Skeletal muscle cell (primary cell): ENCODE measurements at places on chromosomes 6 and 20.

DNA sequence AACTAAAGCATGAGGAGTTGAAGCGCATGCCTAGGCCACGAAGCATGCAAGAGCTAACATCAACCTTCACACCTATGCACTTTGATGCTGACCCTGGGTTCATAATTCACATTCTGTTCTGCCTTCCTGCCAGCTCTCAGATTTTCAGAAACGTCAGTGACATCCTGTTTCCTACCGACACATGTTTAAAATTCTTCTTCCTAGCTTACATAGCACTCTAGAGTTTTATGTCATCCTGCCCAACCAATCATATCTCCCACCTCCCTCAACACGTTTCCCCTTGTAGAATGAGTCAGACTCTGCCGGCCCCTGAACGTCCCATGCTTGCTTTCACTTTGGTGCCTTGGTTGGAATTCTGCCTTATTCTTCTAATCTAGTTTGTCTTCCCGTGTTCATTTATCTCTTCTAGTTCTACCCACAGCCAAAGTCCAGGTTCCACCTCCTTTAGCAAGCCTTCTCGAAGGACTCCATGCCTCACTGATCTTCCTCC, 97.2 kb upstream of the MAP7 start:
- peak; percentile 71 for DNase-seq

DNA sequence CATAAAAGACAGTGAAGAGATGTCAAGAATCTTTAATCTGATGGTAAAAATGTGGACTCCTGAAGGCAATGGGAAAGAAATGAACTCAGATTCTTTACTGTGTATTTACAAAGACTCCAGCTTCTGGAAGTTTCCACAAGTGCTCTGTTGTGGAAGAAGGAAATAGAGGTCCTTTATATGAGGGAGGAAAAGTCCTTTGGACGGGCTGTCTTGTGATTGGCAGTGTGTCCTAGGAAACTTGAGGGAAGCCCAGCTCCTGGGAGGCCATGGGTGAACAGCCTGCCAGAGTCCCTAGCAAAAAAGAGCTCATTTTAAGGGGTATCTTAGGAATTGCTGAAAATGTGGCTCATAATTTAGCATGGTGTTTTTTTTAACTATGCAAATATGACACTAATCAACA, 92.0 kb downstream of the RNASET2 start:
- DNase-seq = no peak

DNA sequence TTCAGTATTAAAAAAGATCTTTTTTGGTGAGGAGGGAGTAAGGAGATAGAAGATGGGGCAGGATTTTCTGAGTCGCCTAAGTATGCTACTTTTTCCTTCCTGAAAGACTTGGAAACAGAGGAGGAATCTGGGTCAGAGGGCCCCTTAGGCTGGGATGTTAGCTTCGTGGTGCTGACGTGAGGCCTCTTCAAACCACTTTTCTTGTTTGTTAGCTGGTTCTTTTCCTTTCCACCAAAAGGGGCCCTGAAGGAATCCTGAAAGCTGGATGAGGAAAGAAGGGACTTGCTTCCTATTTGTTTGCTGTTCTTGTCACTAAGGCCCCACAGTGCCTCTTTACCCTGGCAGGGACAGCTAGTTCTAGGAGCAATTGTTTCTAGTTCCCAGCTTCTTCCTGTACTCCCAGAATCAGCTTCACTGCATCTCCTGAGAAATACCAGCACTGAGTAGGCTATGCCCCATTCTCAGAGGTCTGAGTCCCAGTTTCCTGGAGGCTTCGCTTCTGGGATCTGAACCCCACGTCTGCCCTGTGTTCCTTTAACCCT, 2.2 kb upstream of the IL20RA start:
- DNase-seq = no peak

DNA sequence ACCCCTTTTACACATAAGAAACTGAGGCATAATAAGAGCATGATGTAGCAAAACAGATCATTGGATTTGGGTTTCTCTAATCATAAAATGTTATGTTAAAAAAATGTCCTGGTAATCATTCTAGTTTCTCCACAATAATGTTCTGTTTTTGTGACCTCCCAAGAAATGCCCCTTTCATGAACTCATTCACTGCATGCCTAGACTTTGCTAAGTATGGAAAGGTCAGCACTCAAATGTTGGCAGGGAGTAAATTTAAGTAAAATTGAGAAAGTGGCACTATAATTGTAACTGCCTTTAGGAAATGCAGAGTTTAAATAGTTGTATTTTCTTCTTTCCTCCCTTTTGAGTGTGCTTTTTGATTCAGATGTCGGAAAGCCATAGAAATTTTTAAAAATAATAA, 48.5 kb upstream of the ID4 start:
- DNase-seq = no peak

GRCh38 chr6:111794727-111795452, 78.4 kb downstream of the FYN start:
- no peak for DNase-seq

- no peak for DNase-seq
Observed at GRCh38 chr6:65569505-65569904, 137.5 kb downstream of the EYS start.

- DNase-seq = no peak
Observed at GRCh38 chr20:8932192-8933165, 136.4 kb upstream of the PLCB4 start.

DNA sequence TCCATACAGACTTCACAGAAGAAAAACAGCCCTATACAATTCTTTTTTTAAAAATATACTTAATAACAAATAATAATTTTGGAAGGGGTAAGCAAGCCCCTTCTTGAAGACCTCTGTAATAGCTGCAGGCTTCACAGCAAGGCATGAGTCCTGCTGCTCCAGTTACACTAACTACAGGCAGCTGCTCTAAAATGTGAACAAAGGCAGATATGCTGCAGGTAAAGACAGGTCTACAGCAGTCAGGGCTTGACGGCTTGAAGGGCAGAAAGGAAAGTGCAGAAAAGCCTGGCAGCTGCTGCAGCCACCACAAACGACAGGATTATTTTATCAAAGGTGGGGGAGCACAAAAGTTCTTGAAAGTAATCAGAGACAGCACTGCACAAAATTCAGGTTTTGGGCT, 11.3 kb downstream of the FAXC start:
- no peak for DNase-seq

DNA sequence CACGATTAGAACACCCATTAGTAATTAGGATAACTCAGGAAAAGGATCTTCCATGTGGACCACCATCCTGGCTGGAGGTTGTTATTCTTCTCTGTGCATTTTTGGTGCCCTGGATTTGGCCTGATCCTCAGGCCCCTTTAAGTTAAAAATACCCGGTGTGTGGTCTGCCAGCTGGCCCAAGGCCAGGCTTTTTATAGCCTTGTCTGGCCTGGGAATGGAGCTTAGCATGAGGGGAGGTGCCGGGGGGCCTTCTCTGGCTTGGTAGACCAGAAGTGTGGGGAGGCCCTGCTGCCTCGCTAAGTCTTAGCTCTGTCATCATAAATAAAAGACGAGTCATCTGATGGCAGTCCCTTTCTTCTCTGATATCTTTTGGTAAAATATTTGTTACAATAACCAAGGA, 71.4 kb downstream of the ARID1B start:
- peak; percentile 46 for DNase-seq

DNA sequence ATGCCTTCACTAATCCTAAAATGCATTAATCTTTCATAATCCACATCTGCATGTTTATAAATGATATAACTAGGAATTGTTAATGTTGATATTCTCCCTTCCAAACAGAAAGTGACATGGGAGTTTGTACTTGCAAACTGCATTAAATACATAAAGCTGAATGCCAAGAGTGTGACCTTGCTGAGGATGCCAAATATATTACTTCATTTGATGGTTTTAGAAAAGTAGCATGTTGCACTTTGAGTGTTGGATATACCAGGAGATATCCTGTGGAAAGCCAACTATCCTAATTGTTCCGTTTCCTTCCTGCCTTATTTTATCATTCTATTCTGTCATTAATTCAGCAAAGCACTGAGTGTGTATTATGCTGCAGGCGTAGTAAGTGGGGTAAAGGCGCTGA, 229.8 kb downstream of the TMEM242 start:
- DNase-seq = no peak

- DNase-seq = no peak
Observed at GRCh38 chr6:151412909-151413308, 21.6 kb upstream of the ZBTB2 start.

- no peak for DNase-seq
Observed at GRCh38 chr20:23341073-23341472, 9.5 kb upstream of the NXT1 start.

GRCh38 chr6:16979677-16980370, 122.0 kb upstream of the STMND1 start:
- DNase-seq = no peak

- DNase-seq = no peak
Observed at GRCh38 chr20:9323622-9324021, 190.8 kb upstream of the LAMP5 start.

DNA sequence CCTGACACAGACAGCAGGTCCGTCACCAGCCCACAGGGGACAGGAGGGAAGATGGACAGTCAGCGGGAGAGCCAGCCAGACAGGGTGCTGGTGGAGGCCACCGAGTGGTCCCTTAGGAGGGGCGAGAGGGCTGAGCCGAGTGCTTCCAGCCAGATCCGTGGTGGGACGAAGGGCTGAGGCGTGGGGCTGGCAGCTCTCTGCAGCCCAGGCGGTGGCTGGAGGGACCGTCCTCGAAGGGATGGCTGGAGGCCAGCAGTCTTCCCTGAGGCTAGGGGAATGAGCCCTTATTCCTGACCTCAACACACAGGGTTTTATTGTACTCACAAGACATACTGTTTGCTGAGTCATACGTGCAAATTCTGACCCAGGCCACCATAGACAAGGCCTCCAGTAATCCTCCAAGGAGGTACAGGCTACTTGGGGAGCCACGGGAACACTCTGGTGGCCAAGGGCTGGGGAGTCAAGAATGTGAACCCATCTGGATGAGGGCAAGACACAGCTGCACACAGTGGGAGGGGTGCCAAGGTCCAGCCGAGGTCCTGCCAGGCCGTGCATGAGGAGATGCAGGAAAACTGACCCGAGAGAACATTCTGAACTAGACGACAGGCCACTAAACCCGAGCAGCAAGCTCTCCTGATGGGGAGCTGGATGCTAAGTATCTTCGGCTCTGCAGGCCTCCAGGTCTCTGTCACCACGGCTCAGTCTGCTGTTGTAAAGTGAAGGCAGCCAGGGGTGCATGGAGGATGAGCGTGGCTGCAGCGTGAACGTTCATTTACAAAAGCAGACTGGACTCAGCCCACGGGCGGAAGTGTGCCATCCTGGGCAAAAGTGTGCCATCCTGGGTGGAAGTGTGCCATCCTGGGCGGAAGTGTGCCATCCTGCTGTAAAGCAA, 242.5 kb downstream of the TTLL2 start:
- DNase-seq = no peak

- no peak for DNase-seq
Observed at GRCh38 chr6:134666125-134666524, 283.8 kb downstream of the ALDH8A1 start.

DNA sequence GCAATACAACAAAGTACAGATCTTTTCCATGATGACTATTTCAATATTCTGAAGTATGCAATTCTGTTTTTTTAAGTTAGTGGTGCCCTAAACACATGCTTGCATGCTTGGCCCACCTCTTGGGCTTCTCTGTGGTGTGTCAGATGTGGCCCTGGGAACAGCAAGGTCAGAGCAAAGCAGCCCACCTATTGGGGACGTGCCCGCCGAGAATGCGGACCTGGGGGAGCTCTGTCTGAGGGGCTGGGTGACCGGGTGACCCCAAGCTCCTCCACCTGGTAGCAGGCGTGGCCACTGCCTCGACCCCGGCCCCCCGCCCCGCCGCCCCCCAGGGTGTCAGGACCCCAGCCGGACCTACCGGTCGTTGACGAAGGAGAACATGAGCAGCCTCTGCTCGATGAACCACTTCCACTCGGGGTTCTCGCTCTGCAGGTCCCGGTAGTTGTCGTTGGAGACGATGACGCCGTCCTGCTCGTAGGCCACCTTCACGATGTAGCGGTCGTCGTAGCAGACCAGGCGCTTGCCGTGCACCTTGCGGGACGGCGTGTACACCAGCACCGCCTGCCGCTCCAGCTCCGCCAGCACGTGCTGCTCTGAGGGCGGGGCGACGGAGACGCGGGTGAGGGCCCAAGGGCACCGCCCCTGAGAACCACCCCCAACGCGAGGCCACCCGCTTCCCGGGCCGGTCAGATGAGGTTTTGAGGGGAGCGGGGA, 28.3 kb downstream of the ZC3H12D start:
- no peak for DNase-seq

DNA sequence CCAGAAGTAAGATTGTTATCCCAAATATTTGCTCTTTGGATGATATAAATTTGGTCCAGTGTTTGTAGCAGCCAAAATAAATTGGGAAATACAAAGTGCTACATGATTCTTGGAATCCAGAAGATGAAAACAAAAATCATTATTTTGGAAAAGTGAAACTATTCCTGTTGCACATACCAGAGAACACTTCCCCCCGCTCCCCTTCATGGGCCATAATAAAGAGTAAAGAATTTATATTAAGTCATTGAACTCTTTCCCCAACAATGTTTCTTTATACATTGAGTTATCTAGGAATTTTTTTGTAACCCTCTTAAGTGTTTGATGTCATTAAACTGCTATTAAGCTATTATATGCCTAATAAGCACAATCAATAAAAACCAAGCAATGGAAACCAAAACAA, 490.4 kb upstream of the HS3ST5 start:
- no peak for DNase-seq

- DNase-seq = no peak
Observed at GRCh38 chr20:2759143-2759542, 41.3 kb downstream of the CPXM1 start.

DNA sequence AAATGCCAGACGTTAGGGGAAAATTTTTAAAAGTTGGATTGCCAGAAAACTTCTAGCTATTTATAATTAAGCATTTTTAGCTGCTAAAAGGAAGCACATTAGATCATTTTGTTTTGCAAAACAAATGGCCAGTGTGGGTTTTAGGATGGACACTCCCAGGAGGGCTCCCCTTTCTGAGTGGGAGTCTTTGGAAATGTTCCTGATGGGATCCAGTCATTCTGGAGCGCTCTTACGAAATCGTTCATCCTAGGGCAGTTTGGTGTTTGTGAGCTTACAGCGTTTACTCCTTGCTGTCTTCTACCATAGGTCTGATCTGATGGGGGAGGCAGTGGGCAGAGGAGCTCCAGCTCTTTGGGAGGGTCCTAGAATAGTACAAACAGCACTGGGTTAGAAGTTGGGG, 14.7 kb downstream of the GNAS start:
- DNase-seq = no peak
